Activated CD4-positive, alpha-beta T cell treated with anti-CD3 and anti-CD28 coated beads for 1 hour (primary cell): ENCODE measurements at places on chromosomes 16 and 17.

GRCh38 chr16:47887496-47887895 lies 268.3 kb downstream of the ABCC12 start:
- DNase-seq: no peak

DNA sequence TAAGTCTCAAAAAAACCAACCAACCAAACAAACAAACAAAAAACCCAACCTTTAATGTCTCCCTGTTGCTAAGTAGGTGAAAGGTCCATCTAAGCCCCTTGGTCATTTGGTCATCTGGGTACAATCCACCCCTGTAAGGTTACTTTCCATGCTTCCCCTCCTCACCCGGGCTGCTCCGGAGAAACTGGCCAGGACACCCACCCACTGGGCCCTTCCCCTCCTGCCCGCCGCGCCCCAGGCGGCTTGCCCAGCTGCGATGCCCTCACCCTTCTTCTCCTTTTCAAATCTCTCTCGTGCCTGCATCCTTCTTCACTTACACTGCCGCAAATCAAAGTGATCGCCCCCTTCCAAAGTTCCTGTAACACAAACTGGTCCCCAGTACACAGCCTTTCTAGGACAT lies 2.0 kb downstream of the NTAN1 start:
- DNase-seq: no peak

DNA sequence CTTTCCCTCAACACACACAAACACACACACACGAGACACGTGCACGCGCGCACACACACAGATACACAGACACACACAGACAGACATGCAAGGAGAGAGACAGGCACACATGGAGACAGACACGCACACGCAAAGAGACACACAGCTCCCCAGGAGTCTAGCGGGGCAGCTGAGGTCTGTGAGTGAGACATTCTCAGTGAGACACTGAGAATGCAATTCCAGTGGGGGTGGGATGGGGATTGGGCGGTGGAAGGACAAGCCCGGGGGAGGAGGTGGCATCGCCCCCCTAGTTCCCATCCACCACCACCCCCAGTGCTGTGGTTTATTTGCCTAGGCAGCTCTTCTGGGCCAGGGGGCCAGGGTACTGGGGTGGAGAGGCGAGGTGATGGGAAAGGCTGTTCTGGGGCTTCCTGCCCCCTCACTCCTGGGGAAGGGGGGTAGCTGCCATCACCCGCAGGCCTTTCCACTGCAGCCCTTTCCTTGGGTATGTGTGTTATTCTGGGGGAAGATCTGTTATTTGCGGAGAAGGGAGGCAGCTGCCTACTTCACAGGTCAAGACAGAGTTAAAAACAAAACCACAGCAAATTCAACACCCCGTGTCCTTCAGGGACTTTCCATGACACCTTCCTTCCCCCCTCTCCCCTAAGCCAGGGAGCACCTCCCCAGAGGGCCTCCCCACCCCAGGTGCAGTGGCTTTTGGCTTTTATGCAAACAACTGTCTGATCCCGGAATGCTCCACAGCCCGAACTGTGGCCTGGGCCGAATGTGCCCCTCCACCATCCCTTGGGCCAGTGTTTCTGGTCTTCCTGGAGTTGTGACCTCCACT lies 18.0 kb downstream of the GRB7 start:
- DNase-seq: peak; percentile 42

GRCh38 chr16:608019-608418 lies 18.2 kb downstream of the RAB40C start:
- no peak for DNase-seq

GRCh38 chr16:2983706-2984136 lies 3.5 kb upstream of the PKMYT1 start:
- DNase-seq: peak; percentile 48

- DNase-seq: no peak
Observed at GRCh38 chr16:89308391-89309333, 91.2 kb downstream of the ZNF778 start.

- DNase-seq: no peak
Observed at GRCh38 chr16:84299734-84300440, 5.2 kb downstream of the WFDC1 start.

DNA sequence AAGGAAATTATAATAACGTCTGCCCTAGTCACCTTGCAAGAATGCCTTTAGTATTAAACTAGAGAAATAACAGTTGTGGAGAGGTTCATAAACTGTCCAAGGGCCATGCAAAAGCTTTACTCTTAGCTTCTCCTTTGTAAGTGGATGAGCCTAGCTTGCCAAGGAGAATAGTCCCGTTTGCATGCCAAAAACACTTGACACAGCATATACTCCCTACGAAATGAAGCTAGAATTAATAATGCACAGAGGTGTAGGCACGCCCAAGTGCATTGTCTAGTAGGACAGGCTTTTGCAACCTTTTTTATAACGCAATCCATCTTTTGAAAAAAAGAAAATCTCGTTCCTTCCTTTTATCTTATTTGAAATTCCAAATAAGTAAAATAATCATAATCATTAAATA lies 12.8 kb upstream of the CDRT4 start:
- no peak for DNase-seq

DNA sequence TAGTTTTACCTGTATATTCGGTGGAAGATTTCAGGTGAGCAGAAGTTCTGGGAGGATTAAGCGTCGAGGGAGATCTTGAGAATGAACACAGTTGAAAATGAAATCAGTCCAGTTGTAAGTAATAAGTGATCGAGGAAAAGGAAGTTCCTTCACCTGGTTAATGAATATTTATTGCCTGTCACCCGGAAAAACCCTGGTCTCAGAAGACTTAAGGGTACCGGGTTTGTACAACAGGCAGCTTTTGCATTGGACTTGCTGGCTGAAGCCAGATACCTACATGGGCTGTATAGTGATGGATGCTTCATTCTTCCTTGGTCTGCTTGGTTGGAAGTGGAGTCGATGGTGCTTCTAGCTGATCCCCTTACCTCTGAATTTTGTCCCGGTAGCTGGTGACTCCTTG lies 72.7 kb downstream of the PRKCA start:
- no peak for DNase-seq

- DNase-seq: no peak
Observed at GRCh38 chr17:80878876-80879722, 112.5 kb upstream of the CHMP6 start.

- DNase-seq: no peak
Observed at GRCh38 chr17:40621019-40621418, 26.6 kb downstream of the SMARCE1 start.

DNA sequence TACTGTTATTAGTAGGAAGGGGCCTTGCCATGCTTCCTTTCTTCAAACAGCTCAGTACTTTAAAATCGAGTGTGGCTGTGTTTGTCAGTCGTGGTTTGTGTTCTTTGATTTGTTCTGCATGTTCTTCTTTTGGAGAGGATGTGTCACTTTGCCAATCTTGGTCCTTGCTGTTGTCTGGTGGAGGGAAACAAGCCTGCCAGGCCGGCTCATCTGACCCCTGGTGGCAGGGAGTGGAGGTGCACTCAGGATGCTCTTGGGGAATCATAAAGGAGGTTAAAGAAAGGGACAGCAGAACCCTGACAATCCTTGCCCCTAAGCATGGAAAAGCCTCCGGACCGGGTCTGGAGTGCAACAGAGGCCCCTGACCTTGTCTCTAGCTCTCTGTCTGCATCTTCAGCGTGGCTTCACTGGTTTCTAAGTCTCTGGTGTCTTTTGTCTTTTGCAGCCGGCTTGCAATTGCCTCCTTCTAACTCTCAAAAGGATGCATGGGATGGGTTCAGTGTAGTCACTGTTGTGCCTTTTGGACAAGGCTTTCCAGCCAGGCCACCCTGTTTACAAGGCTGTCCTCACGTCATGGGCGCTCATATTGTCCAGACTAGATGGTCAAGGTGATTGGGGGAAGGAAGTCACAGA lies 135.8 kb downstream of the WWOX start:
- DNase-seq: peak; percentile 44

- no peak for DNase-seq
Observed at GRCh38 chr17:59496178-59496577, 69.2 kb upstream of the DHX40 start.

DNA sequence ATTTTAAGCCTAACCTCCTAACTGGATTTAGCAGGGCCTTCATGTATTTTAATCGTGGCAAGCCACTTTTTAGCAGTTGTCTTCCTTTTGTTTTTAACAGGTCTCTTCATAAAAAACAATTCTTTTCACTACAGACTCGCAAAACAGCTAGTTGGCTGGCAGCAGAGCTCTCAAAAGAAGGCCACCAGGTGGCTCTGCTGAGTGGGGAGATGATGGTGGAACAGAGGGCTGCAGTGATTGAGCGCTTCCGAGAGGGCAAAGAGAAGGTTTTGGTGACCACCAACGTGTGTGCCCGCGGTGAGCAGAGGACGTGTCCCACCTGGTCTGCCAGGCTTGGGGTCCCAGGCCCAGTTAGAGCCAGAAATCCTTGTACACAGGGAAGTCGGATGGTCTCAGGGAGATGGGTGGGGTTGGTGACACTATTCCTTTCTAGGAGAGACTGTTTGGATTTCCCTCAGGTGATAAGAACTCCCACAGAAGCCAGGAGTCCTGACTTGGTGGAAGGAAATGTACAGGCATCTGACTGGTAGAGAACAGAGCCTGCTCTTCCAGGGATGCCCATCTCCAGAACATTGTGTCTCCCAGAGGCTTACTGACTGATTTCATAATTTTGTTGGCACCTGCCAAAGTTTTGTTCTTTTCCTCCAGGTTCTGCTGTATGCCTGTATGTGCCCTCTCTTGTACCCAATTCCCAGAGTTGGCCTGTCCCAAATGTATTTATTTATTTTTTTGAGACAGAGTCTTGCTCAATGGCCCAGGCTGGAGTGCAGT lies 14.9 kb upstream of the DDX19A start:
- DNase-seq: no peak

DNA sequence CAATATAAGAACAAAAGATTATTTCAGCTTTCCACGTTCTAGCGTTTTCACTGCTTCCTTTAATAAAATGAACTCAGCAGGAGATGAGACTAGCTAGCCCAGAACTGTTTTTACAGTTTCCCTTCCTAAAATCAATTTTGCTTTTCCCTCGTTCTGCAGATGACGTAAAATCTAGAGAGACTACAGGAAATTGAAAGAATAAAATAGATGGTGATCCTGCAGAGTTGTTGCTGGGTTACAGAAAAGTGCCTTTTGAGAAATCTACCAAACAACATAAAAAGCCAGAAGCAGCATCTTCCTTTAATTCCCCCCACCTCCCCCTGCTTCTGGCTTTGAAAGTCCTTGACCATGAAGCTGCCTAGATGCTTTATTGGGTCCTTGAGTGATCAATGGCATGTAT lies 96.8 kb upstream of the CLEC3A start:
- no peak for DNase-seq

DNA sequence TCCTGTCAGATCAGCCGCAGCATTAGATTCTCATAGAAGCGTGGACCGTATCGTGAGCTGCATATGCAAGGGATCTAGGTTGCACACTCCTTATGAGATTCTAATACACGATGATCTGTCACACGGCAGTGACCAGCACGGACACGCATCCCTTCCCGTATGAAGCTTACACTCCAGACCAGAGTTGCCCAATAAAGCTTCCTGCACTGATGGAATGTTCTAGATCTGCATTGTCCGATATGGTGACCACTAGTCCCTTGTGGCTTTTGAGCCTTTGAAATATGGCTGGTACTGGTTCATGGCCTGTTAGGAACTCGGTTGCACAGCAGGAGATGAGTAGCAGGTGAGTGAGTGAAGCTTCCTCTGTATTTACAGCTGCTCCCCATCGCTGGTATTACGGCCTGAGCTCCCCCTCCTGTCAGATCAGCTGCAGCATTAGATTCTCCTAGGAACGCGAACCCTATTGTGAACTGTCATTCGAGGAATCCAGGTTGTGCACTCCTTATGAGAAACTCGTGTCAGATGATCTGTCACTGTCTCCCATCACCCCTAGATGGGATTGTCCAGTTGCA lies 49.8 kb upstream of the ZCCHC14 start:
- DNase-seq: no peak

DNA sequence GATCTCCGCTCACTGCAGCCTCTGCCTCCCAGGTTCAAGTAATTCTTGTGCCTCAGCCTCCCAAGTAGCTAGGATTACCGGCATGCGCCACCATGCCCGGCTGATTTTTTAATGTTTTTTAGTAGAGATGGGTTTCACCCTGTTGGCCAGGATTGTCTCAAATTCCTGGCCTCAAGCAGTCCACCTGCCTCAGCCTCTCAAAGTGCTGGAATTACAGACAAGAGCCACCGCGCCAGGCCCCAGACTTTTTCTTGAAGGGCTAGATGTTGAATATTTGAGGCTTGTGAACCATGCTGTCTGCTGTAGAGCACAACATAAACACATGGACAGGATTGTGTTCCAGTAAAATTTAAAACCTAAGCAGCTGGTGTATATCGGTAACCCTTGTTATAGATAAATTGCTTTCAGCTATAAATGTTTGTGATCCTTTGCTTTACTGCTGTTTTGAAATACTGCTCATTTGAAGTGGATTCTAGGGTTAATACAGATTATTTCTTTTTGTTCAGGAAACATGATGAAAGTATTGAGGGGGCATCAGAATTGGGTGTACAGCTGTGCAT lies 12.4 kb downstream of the WSB1 start:
- DNase-seq: no peak

- DNase-seq: no peak
Observed at GRCh38 chr17:70139449-70139993, 29.8 kb upstream of the KCNJ2 start.

DNA sequence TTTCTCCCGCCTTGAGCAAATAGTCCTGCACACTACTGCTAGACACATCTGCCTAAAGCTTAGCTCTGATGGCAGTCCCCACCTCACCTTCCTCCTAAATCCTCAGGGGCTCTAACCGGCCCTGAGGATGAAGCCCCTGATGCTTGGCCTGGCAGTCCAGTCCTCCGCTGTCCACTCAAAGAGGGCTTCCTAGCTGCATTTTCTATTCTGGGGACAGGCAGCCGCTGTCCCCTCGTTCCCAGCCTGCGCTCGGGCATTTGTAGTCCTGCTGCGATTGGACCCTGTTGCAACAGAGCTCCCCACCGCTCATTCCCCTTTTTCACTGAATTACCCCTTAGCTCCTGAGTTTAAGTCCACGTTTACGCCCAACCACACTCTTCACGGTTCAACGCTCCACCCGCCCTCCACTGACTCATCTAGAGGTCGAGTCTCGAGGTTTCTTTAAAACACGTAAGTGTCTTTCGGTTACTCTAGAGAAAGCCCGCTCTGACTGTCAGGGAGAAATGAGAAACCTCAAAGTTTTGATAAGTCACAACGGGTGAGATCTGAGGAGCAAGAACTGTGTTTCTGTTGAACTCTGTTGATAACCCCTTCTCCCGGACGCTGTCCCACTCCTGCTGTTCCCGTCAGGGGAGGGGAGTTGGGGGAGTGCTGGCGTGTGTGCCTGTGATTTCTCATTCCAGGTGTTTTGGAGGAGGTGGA lies 4.5 kb downstream of the CCR7 start:
- DNase-seq: peak; percentile 59

GRCh38 chr17:76261421-76262215 lies 3.5 kb upstream of the UBALD2 start:
- DNase-seq: no peak
